ENCODE measurements at places on chromosomes 1 and 21.

DNA sequence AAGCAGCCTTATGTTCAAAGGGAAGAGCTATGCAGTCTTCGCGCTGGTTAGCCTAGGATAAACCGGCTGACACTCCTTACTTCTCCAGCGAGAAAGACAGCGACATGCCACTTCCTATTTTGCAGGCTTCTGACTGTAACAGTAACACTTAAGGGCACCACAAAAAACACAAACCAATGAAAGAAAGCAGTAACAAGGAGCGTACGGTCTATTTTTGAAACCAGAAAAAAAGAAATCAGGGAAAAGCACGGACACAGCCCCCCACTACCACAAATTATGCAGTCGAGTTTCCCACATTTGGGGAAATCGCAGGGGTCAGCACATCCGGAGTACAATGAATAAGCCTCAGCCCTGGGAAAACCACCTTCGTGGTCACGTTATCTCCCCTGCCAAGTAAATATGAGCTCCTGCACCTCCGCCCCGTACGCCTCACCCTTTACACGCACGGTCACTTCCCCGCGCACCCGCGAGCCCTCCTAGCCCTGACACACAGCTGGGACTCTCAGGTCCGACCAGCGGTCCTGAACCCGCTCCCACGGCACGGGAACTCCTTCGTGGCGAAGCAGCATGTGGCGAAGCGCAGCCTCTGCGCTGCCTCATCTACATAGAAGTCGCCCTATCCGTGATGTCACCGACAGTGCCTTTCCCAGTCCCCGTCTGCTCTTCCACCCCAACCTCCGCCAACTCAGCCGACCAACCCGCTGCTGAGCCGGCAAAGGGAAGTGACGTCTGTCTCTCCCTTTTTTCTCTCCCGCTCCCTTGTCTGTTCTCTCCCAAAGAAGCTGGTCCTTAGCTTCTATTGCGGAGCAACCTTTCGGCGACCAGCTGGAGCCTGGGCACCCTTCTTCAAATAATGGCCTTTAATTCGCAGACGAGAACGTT is 40.9 kb upstream of the PPIAL4F start:
- DNase-seq: peak; percentile 69

DNA sequence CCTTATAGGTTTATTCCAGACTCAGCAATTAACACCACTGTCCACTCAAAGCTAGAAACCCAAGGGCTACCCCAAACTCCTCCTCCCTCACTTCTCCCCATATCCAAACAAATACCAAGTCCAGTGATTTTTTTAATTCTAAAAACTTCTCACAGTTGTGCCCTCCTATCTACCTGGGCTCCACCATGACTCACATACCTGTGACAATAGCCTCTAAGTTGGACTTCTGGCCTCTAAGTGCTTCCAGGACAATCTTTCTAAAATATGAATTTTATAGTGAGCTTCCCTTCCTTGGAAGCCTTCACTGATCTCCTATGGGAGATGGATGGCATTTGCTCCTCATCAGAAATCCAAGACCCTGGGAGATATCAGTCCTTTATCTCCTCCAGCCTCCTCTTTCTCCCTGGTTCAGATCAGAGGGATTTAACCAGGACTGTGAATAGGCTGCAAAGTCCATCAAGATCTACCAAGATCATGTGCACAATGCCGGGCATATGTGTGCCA is 219.3 kb downstream of the TOMM20 start:
- no peak for DNase-seq

DNA sequence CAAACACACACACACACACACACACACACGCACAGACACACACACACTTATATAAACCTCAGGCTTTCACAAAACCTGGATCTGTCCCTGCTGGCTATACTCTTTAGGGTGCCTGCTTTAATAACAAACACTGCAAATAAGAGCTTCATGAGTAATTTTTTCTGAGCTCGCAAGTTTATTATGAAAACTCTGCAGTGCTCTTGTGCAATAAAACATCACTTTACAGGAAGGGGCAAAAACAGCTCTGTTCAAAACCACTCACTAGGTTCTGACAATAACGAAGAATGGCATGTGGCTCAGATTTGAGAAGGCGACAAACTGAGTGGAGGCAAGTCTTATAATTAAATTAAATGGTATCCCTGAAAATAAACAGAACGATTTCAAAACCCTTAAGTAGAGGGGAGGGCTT is 42.6 kb upstream of the CTPS1 start:
- no peak for DNase-seq

DNA sequence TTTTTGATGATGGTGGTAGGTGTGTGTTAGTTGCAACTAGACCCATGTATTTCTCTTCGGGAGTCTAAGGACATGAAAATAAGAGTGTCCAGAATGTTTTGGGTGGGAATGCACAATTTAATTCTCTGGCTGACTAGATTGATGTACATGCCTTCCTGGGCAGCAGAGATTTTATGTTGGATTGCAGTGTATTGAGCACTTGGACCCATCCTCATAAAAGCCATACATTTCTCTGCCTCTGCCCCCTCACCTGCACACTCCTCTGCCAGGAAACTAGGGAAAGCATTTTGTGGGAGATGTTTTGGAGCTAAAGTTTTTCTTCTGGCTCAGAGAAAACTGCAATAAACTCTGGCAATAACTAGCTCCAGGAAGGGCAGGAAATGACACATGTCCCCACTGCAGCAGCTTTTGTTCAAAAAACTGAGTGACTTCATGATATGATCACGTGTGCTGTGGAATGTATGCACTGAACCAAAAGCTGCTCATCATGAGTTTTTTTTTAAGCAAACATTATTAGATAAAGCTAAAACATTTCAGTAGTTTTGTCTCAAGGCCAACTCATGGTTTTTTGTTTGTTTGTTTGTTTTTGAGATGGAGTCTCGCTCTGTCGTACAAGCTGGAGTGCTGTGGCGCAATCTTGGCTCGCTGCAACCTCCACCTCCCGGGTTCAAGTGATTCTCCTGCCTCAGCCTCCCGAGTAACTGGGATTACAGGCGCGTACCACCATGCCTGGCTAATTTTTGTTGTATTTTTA is 17.6 kb downstream of the RIT1 start:
- no peak for DNase-seq

- no peak for DNase-seq
Observed at GRCh38 chr21:34642211-34643075, 26.4 kb upstream of the CLIC6 start.

- DNase-seq: no peak
Observed at GRCh38 chr1:194295685-194296084, 1109.3 kb upstream of the B3GALT2 start.

GRCh38 chr1:47622776-47623556 is 185.1 kb downstream of the FOXD2 start:
- no peak for DNase-seq

DNA sequence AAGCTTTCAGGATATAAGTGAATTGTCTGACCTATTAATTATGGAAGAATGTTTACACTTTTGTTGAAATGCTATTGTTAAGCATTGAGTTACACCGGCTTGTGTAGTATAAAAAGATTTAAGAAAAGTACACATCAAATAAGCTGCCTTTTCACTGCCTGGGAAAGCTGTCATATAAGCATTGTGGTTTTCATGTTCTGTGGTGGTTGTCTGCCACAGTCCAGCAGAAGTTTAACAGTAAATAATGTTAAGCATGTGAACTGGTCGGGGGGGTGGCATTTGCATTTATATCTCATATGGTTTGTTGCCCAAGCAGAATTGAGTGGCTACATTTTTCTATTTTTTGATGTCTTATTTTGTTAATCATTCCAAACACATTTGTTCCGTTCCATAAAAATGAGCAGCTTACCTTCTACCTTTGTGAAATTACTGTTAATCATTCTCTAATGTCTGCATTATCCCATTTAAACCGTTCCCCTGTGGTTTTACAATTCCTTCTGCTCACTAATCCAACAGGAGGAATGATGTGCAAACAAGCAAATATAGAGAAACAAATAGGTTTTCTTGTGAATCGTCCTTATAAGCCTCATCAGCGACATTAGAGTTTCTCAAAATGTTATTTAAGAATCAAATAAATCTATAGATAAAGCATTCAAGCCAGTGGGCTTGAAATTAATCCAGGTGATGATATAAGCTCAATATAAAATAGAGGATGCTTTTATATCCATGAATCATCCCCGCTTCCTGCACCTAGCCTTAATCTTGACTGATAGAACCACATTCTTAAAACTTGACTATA is 160.8 kb upstream of the SAMSN1 start:
- no peak for DNase-seq

DNA sequence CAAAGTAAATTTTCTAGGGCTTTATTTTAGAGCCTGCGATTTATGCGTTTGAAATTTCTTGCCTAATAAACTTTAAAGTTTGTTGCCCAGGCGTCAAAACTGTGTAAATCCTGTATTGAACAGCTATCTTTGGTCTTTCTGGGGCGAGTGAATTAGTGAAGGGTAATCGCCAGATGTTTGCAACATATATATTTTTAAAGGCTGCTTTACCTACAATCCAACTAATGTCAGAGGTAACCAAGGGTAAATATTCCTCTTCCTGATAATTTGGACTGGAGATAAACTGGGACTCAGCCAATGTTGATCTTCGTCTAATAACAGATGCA is 885 bp upstream of the PROX1 start:
- DNase-seq: no peak

DNA sequence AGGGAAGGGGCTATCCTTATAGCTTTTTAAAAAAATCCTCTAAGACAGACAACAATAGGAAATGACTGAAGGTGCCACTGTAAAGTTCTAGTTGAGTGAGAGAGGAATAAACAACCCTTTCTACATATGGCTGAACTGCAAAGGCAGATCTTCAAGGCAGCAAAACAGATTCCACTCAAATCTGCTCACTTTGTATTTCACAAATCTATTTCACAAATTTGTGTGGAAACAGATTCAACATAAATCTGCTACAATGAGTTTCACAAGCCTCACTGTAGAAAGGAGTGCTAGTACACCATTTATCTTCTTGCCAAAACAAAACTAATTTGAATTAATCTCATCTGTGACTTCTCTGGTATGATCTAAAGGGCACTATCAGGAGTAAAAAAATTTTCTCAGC is 451.3 kb downstream of the PLA2G4A start:
- no peak for DNase-seq

DNA sequence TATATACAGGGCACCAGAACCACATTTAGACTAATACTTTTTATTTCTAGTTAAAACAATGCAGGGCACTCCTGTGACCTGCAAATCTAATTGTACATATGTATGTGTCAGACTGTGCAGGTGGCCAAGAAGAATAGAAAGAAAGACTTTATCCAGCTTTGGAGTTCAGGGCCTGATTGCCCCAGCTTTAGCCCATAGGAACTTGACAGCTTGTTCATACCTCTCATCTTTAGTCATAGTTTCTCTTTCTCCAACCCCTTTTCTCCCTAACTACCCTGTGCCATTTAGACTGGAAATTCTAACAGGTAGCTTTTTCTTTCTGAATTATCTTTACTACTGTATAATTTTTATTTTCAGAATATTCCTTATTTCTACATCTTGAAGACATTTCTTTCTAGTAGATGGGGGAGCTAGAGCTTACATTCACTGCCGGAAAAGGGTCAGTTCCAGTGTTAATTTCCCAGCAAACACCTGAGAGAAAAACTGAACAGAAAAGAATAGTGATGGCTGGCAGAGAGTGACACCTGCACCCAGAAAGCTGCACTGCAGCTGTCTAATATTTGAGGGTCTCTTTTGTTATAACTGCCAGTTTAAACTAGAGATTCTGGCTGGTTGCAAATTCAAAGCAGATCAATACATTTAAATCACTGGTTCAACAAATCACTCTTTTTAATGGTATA is 8.4 kb downstream of the YBX1 start:
- DNase-seq: no peak

DNA sequence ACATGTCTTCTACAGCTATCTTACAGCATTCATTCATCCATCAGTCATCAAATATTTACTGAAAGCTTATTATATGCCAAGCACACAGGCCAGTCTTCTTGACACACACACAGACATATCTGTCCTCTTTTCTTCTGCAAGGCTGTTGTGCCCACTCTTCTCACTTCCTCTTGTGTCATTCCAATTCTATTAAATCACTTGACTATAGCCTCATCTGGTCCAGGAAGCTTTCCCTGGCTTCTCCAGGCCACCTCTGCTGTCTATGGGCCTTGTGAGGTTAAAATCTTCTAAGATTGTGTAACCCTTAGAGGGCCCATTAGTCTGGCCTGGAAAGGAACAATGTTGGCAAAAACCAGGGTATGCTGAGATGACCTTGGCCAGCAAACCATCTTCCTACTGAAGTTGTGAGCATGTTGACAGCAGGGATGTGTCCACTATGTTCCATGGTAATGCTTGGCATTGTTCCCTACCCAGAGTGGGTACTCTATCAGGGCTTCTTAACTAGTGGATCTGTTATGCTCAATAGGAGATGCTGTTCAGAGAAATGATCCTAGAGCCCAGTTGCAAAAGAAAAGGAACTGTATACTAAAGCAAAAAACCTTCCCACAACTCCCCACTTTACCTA is 5.3 kb downstream of the TRAF3IP3 start:
- DNase-seq: no peak

DNA sequence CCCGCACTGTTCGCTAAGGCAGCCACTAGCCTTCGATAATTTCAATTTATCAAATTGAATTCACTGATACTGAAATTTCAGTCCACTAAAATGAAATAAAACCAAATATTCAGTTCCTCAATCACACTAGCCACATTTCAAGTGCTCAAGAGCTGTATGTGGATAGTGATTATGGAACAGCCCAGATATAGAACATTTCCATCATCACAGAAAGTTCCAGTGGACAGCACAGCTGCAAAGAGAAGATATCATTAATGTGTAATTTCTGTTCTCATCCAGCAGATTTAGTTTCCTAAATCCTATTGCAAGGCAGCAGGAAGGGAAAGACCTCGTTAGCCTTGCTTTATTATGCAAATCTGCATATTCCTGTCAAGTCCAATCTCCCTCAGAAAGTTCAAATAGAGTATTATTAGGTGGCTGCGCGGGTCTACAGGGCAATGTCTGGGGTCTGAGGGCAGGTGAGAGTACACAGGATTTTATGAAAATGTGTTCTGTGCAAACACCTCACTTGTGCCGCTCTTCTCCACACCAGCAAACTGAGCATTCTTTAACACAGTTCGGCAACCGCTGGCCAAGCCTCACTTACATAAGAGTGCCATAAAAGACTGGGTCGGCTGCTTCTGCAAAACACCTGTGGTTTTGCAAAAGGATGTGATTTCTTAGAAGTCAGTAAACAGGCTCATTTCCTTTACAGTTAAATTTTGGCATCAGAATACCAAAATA is 22.4 kb downstream of the CAPZB start:
- DNase-seq: no peak

GRCh38 chr1:48917901-48918603 is 141.4 kb upstream of the BEND5 start:
- no peak for DNase-seq

DNA sequence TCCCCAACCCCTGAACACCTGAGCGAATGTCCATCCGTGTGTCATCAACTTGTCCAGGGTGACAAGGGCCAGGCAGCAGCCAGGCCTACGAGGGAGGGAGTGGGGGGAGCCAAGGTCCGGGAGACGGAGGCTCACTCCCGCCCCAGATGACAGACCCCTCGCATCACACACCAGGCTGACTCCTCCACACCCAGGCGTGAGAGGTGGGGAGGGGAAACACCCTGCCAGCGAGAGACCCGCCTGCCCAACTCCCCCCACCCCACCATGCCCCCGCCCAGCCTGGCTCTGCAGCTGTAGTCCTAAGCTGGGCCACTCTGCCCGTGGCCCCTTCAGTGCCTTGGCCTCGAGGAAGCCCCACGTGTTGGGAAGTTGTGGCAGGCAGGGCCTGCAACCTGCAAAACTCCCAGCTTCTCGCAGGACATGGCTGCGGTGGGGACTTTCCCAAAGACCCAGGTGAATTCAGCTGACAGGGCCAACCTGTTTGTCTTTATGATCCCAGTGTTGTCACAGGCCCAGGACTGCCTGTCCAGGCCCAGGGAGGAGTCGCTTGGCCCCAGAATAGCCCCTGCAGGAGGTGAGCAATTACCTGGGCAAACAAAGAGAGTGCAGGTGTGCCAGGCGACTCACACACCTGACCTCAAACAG is 62.9 kb downstream of the RIPK4 start:
- DNase-seq: no peak

- no peak for DNase-seq
Observed at GRCh38 chr21:37828556-37828955, 87.7 kb downstream of the KCNJ6 start.
